Stimulated activated CD8-positive, alpha-beta memory T cell treated with anti-CD3 and anti-CD28 coated beads, Interleukin-7, amount 100 ng/mL, for 1 hour (primary cell): ENCODE measurements at places on chromosomes 3 and 15.

- no peak for DNase-seq
Measured at GRCh38 chr3:52237657-52238172, 1.2 kb downstream of the TWF2 start.

DNA sequence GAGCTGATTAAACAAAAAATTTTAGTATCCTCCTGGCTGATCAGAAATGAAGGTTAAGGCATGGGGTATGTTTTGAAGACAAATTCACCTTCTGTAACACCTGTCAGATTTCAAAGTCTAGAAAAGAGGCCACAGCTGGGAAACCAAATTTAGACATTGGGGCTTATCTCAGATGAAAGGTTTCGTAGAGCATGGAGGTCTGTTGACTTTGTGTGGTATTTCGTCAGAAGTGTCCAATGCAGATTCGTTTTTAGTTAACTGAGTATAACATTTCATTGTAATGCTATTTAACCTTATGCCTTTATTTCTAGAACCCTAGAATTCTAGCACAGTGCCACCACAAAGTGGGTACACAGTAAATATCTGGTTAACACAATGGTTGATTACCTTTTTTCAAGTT lies 61.7 kb downstream of the FNDC3B start:
- no peak for DNase-seq

GRCh38 chr3:39150803-39151631 lies 2.4 kb downstream of the CSRNP1 start:
- no peak for DNase-seq

GRCh38 chr3:137762674-137763593 lies 1.2 kb upstream of the SOX14 start:
- DNase-seq = no peak

DNA sequence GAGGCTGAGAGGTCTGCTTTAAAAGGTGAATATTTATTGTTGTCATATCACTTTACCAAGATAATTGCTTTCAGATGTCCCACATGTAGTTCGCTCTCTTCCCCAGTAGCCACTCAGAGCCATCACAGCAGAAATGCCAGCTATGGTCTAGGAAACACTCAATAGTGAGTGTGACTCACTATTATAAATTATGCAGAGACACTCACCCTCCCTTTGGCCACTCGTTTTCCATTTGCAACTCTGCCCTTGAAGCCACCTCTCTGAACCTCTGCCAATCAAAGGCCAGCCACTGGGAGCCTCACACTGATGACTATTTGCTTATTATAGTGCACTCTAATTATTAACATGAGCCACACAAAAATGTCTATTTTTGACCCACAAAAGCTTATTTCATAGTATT lies 328.1 kb upstream of the ATP10A start:
- no peak for DNase-seq

GRCh38 chr15:90585863-90586262 lies 56.1 kb downstream of the CRTC3 start:
- DNase-seq = no peak

- no peak for DNase-seq
Measured at GRCh38 chr3:124478830-124479229, 251.4 kb upstream of the UMPS start.

DNA sequence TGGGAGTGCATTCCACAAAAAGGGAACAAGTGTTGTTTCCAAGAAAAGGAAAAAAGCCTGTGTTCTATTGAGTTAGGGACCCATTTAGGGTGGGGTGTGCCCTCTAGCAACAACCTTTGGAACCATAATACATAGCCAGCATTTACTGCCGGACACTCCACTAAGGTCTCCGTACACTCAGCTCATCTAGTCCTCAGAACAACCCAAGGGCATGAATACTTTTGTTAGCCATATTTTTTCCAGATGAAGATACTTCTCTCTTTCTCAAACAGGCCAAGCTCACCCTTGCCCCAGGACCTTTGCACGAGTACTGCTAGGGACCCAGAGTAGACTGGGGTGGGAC lies 46.2 kb downstream of the GLDN start:
- no peak for DNase-seq

GRCh38 chr3:35659768-35660167 lies 20.4 kb downstream of the ARPP21 start:
- no peak for DNase-seq

GRCh38 chr15:97078591-97078990 lies 748.1 kb downstream of the NR2F2 start:
- DNase-seq = no peak

GRCh38 chr15:48887144-48887543 lies 9.2 kb downstream of the EID1 start:
- DNase-seq = no peak

- no peak for DNase-seq
Measured at GRCh38 chr3:131704098-131704497, 201.3 kb upstream of the MRPL3 start.

DNA sequence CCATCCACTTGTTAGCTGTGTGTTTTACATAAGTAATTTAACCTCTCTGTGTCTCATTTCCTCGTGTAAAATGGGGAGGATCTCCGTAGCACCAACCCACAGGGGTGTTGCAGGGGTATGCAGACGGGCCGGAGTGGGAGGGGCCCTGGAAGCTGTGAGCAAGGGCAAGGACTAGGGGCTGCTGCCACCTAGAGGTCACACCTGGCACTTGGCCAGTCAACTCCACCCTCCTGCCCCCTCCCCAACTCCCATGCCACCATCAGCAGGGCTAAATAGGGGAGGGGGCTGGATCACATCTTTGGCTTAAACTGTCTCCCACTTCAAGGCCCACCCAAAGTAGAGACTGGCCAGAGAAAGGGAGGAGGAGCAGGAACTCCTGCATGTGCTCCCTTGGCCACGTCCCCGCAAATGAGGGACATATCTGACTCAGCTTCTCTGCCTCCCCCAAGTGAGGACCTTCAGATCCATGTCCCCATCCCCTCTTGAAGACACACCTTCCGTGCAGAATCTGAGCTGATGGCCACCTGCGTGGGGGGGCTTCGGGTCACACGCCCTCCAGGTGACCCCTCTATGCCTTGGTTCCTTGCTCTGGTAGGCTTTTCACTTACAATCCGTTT lies 2.6 kb downstream of the CCDC9B start:
- peak; percentile 44 for DNase-seq

GRCh38 chr3:125960066-125960424 lies 8.9 kb upstream of the ROPN1B start:
- no peak for DNase-seq

DNA sequence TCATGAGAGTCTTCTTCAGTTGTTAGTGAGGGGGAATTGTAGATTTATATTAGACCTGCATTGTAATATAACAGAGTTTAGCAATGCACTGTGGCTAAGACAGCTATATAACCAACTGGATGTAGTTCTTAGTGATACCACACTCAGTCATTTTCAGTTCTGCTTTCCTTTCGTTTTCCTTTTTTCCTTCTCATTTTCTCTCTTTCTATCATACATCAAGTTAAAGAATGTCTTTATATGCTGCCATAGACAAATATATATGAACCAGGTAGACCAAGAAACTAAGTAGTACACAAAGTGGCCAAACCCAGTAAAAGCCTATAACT lies 43.7 kb upstream of the CD47 start:
- DNase-seq = no peak

- no peak for DNase-seq
Measured at GRCh38 chr3:66253790-66254620, 33.2 kb downstream of the SLC25A26 start.

DNA sequence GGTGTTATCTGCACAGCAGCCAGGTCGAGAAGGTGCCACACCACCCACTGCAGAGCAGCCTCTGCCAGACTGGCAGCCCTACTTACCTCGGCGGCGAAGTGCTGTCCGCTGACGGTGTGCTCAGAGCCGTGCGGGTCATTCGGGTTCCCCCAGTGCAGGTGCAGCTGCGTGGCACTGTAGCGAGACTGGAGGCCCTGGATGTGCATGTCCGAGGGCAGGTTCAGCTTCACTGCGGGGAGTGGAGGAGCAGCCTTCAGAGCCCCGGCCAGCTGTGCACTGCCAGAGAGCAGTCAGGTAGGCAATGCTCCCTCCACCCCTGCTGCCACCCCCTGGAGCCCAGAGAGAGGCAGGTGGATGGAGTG lies 36.3 kb downstream of the CA12 start:
- DNase-seq = no peak

DNA sequence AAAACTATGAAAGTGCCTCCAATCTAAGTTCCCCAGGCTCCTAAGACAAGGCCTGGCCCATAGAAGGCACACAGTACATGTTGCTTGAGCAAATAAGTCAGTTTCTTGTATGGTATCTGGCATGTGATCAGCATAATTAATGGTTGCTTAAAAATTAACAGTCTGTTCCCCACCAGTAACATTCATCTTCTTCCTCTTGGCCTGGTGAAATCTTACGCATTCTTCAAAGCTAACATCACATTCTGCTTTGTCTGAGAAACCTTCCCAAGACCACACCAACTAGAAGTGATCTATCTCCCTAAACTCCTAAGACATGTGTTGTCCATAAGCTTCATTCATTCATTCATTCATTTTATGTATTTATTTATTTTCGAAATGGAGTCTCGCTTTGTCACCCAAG lies 48.1 kb downstream of the LIPC start:
- DNase-seq = no peak

- DNase-seq = no peak
Measured at GRCh38 chr15:96353930-96354730, 23.6 kb downstream of the NR2F2 start.

GRCh38 chr3:48989126-48989795 lies 780 bp upstream of the P4HTM start:
- no peak for DNase-seq

DNA sequence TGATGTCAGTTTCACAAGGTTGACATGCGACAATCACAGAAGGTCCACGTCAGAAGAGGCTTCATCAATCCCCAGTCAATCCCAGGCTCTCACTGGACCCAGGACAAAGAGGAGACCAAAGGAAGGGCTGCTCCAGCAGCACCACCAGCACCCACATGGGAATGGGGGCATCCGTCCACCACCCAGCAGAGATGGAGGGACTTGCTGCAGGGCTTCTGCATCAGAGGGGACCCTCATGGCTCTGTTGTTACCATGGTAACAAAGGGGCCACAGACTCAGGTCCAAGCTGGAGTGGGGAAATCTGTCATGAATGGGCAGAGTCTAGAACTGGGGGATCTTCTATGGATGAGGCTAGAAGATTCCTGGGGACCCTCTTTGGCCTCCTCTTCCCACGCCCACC lies 13.1 kb downstream of the PLA2G4F start:
- DNase-seq = no peak

GRCh38 chr3:63089007-63089750 lies 188.9 kb upstream of the SYNPR start:
- no peak for DNase-seq
